ENCODE measurements at places on chromosomes 2 and 18. TPM values are rescaled to one million over a fixed set of nuclear protein-coding genes. Genes with fewer than 3 reads are reported as not detected.

Gene MFF
- 117 TPM for total RNA-seq

Gene LRRTM1
- not detected for total RNA-seq

Gene FHOD3
- total RNA-seq, result 2.8 TPM

Gene TUBA4B
- total RNA-seq, result 0.35 TPM

Gene FAM124B
- not detected for total RNA-seq

Gene GPR45
- not detected for total RNA-seq

Gene CPLX4
- total RNA-seq, result not detected

Gene CROCC2
- total RNA-seq, result not detected

Gene DOK6
- total RNA-seq, result not detected

Gene KIF5C
- 0.43 TPM for total RNA-seq

Gene IL1RN
- 0.46 TPM for total RNA-seq

Gene NCKAP5
- 0.92 TPM for total RNA-seq

Gene NTSR2
- total RNA-seq, result not detected

Gene KCNJ3
- total RNA-seq, result not detected

Data from A549 treated with CORT108297 at 1 μM for 4 hours (cell line).